CD4-positive, alpha-beta T cell (primary cell): ENCODE measurements at places on chromosomes 6 and 20.

- DNase-seq = no peak
Observed at GRCh38 chr20:38296433-38296832, 7.5 kb upstream of the BPI start.

GRCh38 chr6:151026041-151026663, 160.7 kb downstream of the MTHFD1L start:
- no peak for DNase-seq

DNA sequence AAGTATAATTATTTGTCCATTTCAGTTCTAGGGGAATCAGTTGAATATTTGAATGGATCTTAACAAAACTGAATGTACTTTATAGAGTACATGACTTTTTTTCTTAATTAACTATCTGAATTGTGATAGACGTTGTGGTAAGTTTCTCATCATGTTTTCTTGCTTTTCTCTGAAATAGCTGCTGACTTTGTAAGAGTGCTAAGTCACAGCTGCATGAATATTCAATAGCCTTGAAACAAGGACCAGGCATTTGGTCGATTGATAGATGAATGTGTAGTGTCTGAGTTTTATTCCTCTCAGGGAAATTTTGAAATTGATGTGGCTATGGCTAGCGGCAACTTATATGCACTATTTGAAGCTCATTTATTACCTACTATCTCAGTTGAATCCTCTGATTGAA, 56.0 kb downstream of the ADGRB3 start:
- DNase-seq = no peak

- no peak for DNase-seq
Observed at GRCh38 chr20:35598899-35599775, 16.5 kb upstream of the SPAG4 start.

- DNase-seq = no peak
Observed at GRCh38 chr6:122818866-122819265, 29.8 kb downstream of the SMPDL3A start.

- no peak for DNase-seq
Observed at GRCh38 chr6:41467061-41467460, 79.1 kb upstream of the FOXP4 start.

- DNase-seq = no peak
Observed at GRCh38 chr6:43743682-43744381, 26.2 kb upstream of the VEGFA start.

- no peak for DNase-seq
Observed at GRCh38 chr6:2899596-2899995, 3.5 kb downstream of the SERPINB9 start.

DNA sequence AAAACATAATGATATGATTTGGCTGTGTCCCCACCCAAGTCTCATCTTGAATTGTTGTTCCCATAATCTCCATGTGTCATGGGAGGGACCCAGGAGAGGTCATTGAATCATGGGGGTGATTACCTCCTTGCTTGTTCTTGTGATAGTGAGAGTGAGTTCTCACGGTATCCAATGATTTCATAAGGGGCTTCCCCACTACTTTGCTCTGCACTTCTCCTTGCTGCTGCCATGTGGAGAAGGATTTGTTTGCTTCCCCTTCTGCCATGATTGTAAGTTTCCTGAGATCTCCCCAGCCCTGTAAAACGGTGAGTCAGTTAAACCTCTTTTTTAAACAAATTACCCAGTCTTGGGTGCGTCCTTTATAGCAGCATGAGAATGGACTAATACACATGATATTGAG, 156.8 kb upstream of the PLCB4 start:
- DNase-seq = no peak

DNA sequence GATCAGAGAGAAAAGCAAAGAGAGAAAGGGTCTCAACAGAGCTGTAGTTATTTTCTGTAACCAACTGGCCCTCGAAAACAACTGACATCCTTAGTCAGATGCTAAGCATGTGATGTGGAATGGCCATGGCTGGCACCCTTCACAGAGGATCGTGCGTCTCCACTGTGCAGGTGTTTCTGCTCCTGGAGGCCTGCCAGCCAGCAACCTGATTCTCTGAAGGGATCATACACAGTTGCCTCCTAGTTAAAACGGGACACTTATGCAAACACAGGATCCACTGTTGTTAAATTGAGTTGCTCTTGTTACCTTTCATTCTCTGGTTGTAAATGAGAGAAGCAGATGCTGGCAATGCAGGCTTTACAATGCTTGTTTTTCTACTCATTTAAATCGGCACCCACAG, 148.5 kb downstream of the HDGFL1 start:
- no peak for DNase-seq

- DNase-seq = no peak
Observed at GRCh38 chr6:56716229-56716628, 73.5 kb upstream of the DST start.
